Foreskin fibroblast (primary cell): ENCODE measurements at places on chromosomes 2 and 18.

GRCh38 chr2:54387059-54387991, 68.8 kb upstream of the SPTBN1 start:
- peak; percentile 13 for DNase-seq

- DNase-seq: no peak
Observed at GRCh38 chr2:224574423-224575084, 10.6 kb downstream of the CUL3 start.

GRCh38 chr18:62938006-62938405, 222.7 kb downstream of the PHLPP1 start:
- DNase-seq: peak; percentile 43

DNA sequence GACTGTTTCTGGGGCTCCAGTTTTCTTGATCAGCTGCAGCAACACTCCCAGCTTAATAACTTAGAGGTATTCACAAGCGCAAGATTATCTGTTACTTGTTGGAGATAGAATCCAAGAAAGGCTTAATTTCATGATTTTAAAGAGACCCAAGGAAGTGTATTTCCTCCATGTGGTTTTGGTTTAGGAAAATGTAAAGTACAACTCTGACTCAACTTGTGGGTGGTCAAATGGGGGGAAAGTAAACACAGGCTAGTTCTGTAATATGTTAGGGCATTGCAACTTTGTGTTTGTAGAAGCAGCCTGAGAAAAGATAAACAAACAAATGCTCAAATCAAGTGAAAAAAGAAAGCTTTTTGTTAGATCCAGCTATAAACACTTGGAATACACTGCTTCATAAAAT, 90.1 kb upstream of the COL3A1 start:
- DNase-seq: peak; percentile 74

DNA sequence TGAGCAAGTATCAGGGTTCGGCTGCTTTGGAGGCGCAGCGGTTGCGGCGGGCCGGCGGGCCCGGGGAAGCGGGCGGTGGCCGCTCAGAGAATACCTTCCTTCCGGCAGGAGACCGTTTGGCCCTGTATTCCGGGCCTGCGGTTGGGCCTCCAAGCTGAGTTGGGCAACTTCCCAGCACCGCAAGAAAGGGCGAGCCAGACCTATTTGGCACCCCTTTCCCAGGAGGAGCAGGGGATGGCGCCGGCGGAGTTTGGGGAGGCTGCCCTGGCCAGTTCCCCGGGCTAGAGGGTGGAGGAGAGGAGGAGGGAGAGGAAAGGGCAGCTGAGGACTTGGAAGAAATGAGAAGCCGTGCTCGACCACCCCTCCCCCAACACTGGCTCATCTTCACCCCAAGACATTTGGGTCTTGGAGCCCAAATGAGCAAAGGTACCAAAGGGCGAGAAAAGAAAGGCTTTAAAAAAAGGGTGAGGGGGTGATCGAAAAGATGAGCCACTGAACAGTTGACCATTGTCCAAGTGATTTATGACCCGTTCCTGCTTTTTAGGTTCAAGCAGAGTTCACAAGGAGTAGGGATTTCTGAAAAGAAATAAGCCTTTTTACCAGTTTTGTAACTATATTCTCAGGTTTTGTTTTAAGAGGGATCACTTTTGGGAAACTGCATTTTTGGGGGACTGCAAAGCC, 8.4 kb downstream of the HOXD3 start:
- no peak for DNase-seq

- no peak for DNase-seq
Observed at GRCh38 chr18:34038086-34038485, 186.6 kb downstream of the NOL4 start.
